ENCODE measurements at places on chromosomes 6 and 20.

DNA sequence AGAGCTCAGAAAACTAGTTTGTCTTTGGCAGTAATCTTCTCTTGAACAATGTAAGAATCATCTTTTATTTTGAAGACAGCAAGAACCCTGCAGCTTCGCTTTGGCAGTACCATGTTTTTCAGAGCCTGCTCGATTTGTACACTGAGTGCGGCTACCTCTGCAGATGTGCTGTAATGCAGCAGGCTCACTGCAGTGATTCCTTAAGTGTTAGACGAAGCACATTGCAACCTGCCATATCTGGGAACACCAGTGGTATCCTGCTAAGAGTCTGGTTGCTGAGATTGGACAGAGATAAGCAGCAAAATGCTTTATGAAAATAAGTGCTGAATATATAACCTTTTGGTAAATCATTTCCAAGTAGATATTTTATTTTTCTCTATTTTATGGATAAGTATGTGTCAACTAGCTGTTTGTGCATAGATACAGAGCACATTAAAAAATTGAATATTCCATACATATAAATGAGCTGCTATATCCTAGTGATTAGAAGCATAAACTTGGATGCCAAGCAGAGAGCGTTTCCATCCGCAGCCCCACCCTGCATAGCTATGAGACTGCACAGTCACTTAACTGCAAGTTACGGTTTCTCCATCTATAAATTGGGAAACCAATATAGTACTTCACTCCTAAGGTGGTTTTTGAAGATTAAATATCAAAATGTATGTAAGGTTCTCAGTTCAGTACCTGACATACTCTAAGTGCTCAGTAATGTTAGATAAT, 328.3 kb downstream of the FARS2 start:
- no peak for DNase-seq

- DNase-seq, result no peak
Observed at GRCh38 chr20:38569747-38570525, 11.1 kb upstream of the ADIG start.

GRCh38 chr20:61975407-61976129, 90.1 kb downstream of the TAF4 start:
- DNase-seq, result no peak

DNA sequence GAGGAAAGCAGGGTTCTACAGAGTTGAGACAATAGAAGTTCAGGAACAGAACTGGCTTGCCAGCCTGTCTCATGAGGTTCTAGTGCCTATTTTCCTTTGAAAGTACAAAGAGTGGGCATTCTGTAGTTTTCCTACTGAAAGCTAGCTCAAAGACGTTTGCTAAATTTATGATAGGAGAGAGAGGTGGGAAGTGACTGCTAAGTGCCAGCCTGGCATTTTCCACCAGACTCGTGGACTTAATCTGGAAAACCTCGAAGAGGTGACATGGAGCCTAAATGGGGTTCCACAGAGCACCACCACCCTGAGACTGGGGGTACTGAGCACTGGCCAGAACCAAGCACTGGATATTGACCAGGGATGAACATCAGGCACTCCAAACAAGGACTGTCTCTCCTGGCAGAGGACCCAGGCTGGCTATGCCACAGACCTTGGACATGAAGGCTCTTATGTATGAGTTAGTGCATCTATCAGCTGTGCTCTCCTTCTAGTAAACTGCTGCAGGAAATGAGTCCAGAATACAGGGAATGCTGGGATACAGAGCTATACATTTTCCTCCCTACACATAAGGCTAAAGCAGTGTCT, 7.1 kb downstream of the PEX6 start:
- DNase-seq, result no peak

- DNase-seq, result no peak
Observed at GRCh38 chr20:16316513-16316912, 256.7 kb downstream of the KIF16B start.

DNA sequence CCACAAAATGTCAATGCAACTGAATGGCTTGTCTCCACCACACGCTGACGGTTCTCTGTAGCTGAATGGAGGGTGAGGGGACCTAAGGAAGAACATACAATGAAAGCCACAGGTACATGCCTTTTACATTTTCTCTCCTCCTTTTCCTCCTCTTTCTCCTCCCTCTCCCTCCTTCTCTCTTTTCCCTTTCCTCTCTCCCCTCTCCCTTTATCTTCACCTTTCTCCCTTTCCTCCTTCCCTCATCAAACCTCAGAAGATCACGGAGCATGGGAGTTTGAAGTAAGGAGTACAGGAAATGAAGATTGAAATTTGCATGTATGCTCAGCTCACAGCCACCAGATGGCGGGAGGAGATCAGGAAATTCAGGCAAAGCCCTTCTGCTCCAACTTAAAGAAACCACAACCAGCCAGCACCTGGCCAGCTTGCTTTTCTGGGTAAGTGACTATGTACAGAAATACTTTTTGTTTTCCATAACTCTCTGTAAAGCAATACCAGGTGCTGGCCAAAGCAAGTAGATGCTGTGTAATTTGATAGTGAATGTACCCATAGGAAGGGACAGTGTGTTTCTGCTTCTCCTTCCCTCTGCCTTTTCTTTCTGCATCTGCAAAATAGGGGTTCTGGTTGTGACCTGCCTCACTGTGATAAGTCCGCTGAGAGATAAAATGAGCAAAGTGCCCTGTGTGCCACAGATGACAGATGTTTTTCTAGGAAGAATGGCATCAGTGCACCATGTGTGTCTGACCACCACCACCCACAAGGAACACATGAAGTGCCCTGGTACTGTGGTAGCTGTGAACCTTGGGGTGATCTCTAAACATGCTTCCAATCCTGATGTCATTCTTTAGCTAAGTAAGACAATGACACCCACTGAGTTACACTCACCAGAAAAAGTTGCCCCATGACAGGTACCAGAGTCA, 18.6 kb upstream of the FOXO3 start:
- peak; percentile 39 for DNase-seq

GRCh38 chr20:62787321-62787720, 9.0 kb upstream of the MRGBP start:
- no peak for DNase-seq

GRCh38 chr20:19330731-19331130, 118.3 kb downstream of the SLC24A3 start:
- DNase-seq, result no peak

DNA sequence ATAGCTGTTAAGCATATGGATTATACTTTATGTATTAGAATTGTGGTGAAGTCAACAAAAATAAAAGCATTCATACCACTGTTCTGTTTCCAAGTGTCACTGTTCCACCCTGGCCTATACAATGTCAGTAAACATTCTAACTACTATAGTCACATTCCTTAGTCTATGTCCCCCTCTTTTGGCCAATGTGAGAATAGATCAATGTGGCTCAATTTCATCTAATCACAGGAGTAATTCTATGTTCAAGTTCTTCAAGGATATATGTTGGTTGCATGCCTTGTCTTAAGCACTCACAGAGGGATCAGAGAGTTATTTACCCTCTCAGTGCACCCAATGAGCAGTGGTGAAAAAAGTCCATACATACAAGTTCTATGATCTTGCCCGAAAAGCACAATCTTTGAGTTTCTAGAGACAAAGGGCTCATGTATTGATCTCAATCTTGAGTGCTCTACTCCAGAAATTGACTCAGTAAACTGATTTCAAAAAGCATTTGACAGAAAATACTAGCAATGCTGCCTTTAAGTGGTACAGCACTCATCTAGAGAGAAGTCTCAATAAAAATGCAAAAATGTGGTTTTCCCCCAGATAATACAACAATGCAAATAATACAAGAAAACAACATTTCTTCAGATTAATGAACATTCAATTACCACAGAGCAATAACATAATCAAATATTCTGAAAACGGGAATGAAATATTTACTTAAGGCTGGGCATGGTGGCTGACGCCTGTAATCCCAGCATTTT, 16.5 kb downstream of the SMLR1 start:
- DNase-seq, result no peak

All from HuH-7.5 (cell line).